ENCODE measurements at places on chromosomes 13 and 19. TPM values are rescaled to one million over a fixed set of nuclear protein-coding genes. Genes with fewer than 3 reads are reported as not detected.

GRCh38 chr13:79779761-79780160, 298.8 kb downstream of the NDFIP2 start:
- peak; percentile 34 for DNase-seq

Gene LGALS14
- total RNA-seq = not detected

DNA sequence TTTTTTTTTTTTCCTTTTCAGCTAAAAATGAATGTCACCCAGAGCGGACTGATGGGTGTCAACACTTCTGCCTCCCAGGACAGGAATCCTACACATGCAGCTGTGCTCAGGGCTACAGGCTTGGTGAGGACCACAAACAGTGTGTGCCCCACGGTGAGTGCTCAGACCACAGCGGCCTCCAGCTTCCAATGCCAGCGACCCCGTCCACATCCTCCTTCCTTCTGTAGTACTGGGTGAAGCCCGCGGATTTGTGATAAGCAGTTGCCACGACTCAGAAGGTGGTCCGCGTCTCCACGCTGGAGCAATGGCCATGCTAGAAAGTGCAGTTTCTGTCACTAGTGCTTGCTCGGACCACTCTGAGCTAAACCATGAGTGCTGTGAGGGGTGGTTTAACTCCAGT, 6.0 kb downstream of the PROZ start:
- no peak for DNase-seq

DNA sequence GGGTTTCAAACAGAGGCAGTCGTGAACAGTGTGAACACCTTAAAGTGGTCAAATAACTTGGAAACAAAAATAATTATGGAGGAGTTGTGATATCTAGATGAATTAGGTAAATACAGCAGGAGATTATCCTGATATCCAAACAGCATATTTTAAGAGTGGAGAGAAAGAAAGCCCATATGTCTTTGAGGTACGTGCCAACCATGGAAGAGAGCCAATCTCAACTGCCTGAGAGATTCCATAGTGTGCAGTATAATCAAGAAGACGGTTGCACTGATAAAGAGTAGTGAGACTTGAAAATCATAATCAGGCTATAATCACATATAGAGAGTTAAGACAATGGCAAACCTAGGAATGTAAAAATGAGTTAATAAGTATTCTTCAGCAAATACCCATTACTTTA, 472.8 kb upstream of the SLITRK5 start:
- no peak for DNase-seq

- no peak for DNase-seq
Observed at GRCh38 chr19:17951990-17952976, 14.6 kb upstream of the KCNN1 start.

- DNase-seq = no peak
Observed at GRCh38 chr19:45117167-45117594, 24.2 kb downstream of the PPP1R37 start.

GRCh38 chr13:30354493-30355383, 47.4 kb upstream of the KATNAL1 start:
- DNase-seq = no peak

All from heart left ventricle (tissue), 16 donors.